Activated naive CD4-positive, alpha-beta T cell (primary cell): ENCODE measurements at places on chromosomes 12 and 14.

- DNase-seq, result no peak
Measured at GRCh38 chr12:72178871-72179270, 93.3 kb upstream of the TRHDE start.

DNA sequence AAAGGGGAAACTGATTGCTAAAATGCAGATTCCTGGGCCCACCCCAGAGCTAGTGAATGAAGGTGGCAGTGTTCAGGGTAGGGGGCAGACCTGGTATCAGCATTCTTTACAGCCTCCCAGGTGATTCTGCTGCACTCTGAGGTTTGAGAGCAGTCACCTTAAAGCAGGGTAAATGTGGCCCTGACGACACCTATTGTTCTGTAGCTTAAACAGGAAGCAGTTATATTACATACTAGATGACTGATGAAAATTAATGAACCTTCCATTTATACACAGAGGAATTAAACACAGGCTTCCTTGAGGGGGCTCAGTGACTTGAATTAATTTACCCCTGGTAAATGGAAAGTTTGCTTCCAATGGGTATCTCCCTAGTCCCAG is 25.3 kb downstream of the NUAK1 start:
- DNase-seq, result no peak

- DNase-seq, result no peak
Measured at GRCh38 chr14:78399316-78399889, 229.2 kb downstream of the NRXN3 start.

DNA sequence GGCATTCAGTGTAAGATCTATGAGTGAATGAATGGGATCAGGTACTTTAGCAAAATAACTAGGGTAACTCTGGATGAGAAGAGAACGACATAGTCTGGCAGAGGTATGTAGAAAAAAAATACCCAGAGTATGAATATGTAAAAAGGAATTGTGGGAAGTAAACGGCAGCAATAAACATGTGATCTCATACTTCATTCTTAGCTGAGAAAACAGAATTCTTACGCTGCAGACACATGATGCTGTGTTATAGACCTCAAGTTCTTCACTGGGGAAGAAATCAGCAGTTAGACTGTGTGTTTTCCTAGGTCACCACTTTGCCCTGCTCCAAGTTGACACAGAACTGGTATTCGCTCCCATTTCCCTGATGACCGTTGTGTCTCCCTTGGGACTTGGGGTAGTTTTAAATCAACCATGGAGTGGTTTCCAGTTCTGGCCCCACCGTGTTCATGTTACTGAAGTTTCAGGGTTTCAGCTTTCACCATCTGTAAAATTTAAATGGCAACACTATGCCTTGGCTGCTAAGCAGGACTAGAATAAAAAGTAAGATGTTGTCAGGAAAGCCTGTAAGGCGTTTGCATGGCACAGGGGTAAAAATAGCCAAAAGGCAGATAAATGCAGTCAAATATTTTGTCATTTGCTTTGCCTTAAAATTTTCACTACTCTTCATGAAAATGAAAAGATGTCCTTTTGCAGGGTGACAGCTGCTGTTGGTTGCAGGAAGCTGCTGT is 223.7 kb downstream of the PELI2 start:
- DNase-seq, result no peak

- no peak for DNase-seq
Measured at GRCh38 chr12:107032266-107032665, 45.3 kb upstream of the MTERF2 start.

DNA sequence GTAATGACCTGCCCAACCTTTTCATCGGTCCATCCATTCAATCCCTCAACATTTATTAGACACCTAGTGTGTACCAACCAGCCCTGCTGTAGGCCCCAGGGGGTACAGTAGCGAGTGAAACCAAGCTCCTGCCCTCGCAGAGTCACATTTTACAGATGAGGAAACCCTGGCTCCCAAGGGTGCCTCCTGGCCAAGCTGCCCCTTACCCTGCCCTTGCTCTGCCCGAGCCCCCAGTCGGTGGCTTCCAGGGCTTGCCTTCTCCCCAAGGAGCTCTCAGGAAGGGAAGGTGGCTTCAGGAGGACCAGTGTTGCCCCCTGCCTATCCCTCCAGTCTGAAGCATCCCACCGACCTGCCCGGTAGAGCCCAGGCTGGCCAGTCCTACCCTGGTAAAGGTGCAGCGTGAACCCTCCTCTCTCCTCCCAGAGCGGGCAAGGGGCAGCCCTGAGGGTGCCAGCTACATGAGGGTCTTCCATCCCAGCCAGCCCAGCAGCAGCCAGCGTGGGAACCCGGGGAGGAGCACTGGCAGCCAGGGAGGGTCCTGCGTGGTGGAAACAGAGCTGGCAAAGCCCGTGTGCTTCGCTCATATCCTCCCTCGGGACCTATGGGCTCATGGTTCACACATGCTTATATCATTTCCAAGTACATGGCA is 670 bp upstream of the BEGAIN start:
- no peak for DNase-seq

DNA sequence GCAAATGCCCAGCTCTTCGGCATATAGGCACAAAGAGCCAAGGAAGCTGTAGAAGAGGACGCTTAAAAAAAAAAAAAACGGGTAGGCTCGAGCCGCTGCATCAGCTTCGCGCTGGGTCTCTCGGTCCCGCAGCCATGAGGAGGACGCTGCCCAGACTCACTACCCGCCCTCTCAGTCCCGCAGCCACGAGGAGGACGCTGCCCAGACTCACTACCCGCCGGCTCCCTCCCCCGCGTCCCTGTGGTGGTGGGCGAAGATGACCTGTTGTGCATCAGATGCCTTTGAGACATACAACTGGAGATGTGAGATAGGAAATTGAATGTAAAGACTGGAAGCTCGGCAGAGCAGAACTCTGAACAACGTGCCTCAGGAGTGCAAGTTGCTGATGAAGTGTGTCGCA is 11.4 kb upstream of the SPSB2 start:
- DNase-seq, result no peak

DNA sequence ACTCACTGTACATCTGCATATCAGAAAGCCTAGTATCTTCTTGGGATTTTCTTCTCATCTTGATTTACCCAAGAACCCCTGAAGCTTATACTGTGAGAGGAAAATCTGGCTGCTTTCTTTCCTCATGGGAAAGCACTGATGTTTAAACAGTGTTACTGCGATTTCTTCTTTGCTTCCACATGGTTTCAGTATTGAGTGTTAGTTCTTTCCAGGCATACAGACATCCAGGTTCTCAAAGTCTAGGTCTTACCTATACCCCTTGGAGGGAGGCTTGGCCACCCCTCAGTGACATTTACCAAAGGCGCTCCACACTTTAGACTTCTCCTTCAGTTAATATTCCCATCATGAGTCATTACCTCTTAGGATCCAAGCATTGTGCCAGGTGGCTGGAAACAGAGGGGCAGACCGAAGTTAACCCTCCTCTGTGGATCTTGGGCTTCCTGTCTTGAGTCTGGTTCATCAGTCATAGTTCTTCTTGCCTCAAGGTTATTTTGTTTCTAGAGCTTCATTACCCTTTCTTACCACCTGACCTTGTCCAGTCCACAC is 79.1 kb downstream of the TMEM117 start:
- no peak for DNase-seq

GRCh38 chr14:22513066-22513812 is 75.8 kb downstream of the DAD1 start:
- no peak for DNase-seq

DNA sequence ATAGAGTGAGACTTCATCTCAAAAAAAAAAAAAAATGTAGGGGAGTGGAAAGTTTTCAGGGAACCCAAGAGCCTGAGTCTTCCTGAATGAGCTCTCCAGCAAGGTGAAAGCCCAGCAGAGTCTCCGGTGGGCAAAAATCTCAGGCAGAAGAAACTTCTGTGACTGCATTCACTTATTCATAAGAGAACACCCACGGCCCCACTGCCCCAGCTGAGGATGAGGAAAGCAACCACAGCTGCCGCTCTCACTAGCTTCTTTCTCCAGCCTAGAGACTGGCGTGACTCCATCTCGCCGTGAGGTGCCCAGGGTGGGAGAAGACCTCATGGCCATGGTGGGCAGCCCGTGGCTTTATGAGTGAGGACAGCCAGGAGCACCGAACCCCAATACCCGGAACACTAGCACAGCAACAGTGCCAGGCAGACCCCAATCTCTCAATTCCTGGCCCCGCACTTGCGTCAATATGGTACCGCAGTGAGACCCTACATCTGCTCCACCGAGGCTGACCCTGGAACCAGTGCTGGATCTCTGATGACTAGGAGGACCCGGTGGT is 29.7 kb upstream of the DYNC1H1 start:
- DNase-seq, result no peak

- no peak for DNase-seq
Measured at GRCh38 chr12:125132698-125133400, 67.6 kb downstream of the AACS start.

GRCh38 chr12:112182499-112182898 is 57.1 kb downstream of the TRAFD1 start:
- no peak for DNase-seq

DNA sequence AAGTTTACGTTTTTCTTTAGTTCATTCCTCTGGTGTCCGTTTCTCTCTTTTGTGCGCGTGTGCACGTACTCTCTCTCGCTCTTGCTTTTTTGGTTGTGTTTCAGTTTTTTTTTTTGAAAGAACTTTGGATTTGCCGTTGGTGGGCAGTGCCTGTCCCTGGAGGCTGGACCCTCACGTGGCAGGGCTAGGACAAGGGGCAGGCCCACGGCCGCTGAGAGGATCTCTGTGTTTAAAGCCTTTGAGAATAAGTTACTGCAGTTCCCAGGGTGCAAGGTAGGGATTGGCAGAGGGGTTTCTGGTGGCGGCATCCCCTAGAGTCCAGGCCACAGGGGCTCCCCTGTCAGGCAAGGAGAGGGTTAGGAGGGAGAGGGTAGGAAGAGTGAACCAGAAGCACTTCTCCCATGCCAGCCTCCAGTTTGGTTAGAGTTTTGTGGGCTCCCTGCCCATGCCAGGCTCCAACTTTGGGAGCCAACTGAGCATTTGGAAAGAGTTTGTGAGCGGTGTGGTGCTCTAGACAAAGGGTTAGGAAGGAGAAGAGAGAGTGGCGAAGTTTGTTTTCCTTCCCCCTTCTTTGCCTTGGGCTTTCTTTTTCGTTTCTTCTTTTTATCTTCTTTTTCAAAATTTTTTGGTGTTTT is 30.5 kb downstream of the ZFHX2 start:
- DNase-seq, result no peak

- DNase-seq, result no peak
Measured at GRCh38 chr12:62785941-62786559, 148.9 kb downstream of the PPM1H start.

DNA sequence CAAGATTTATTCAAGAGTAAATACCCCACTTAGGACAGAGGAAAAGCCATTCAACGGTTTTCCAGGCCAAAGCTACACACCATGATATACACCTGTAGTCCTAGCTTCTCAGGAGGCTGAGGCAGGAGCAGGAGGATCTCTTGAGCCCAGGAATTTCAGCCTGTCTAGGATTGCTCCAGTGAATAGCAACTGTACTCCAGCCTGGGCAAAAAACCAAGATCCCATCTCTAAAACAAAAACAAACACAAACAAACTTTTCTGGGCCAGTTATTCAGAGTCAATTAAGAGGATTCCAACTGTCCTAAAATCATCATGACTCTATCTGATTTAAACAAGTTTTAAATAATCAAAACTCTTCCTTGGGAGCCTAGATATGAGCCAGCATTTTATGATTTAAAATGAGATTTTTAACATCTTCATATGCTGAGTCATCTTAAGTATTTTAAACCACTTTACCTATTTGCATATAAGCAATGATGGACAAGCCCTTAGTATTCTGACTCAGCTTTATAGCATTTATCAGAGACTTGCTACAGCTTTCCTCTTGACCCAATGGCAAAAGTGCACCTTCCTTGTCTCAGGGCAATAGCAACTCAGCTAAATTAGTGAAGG is 77.1 kb downstream of the KCNMB4 start:
- no peak for DNase-seq

DNA sequence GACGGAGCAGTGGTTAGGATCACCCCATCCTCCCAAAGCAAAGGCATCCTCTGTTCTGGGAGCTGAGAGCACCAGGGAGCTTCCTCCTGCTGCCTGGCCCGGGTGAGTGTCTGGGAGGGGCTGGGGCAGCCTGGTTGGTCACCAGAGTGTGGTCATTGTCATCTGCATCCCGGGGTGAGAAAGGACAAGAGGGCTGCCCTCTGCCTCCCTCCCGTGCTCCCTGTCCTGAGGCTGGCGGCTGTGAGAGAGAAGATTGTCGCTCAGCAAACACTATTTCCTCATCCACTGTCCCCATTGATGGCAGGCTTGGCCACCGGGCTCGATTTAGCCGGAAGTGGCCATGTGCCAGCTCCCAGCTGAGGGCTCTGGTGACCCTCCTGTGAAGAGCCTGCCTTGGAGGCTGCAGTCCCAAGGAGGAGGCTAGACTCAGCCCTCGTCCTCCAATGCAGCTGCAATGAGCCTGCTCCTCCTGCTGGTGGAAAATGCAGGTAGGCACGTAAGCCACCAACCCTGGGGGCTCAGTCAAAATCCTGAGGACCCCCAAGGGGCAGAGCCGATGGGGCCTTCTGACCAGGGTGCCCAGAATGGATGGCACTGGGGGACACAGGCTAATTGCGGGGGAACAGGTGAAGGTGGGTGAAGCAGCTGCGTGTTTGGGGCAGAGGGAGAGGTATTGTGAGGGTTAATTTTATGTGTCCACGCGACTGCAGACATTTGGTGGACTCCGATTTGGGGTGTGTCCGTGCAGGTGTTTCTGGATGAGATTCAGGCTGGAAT is 155.7 kb downstream of the KIF26A start:
- no peak for DNase-seq

DNA sequence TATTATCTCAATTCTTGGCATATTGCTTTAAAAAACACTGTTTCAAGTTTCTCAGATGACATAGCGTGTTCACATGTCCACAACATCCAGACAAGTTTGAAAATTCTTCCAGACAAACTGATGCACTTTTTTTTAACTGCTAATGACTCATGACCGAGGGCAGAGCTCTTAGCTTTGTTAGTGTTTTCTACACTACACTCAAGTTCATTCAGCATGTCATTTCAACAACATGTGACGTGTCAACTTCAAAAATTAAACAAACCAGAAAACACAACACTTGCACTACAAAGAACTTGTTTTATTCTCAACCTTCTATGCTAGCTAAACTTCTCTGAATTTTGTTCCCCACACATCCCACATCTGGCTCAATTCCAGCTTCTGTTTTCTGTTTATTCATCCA is 1186.3 kb upstream of the FLRT2 start:
- DNase-seq, result no peak

GRCh38 chr14:55074662-55075061 is 23.2 kb downstream of the MAPK1IP1L start:
- no peak for DNase-seq

- DNase-seq, result no peak
Measured at GRCh38 chr12:122368361-122369073, 54.0 kb downstream of the CLIP1 start.

- no peak for DNase-seq
Measured at GRCh38 chr12:105083551-105084105, 630 bp downstream of the ALDH1L2 start.

DNA sequence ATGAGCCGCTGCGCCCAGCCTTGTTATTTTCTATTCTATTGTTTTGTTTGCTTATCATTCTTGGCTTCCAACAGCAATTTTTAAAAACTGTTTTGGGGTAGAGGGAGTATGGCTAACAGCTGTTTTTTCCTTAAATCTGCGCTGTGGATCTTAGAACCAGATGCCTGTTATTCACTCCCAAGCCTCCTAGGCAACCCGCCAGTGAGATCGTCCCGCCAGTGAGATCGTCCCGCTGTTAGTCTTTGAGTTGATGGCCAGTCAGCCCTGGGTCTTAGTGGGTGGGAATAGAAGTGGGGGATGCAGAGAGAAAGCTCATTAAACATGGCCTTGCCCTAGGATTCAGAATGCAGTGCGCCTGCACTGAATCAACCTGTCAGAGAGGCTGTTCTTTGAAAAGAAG is 67.3 kb upstream of the BICD1 start:
- DNase-seq, result no peak
